A549 treated with ZK216348 at 1 μM for 4 hours (cell line): ENCODE measurements at places on chromosomes 4 and X. TPM values are rescaled to one million over a fixed set of nuclear protein-coding genes. Genes with fewer than 3 reads are reported as not detected.

The ZFP42 gene
- not detected in 5 replicates for total RNA-seq

The GYPE gene
- not detected in 5 replicates for total RNA-seq

The LUZP4 gene
- total RNA-seq = 0.09 TPM in 1 of 5 replicates, not detected in the others

The UGT2A3 gene
- 0.06 to 0.24 TPM (median 0.13 TPM) in 4 of 5 replicates, not detected in the other for total RNA-seq

The FRMPD3 gene
- total RNA-seq = 0.07 to 0.12 TPM (median 0.08 TPM) in 5 replicates

The ZNF595 gene
- total RNA-seq = 16.2 to 21.0 TPM (median 19.2 TPM) in 5 replicates

The DUX4 gene
- not detected in 5 replicates for total RNA-seq

The CT45A1 gene
- not detected in 5 replicates for total RNA-seq

The UGT2A1 gene
- not detected in 5 replicates for total RNA-seq

The SYNPO2 gene
- 0.98 to 1.7 TPM (median 1.1 TPM) in 5 replicates for total RNA-seq

The SUPT20HL1 gene
- total RNA-seq = not detected in 5 replicates

The NAA15 gene
- total RNA-seq = 21.3 to 38.6 TPM (median 28.3 TPM) in 5 replicates

The AR gene
- 2.6 to 3.9 TPM (median 3.2 TPM) in 5 replicates for total RNA-seq

The SAGE1 gene
- total RNA-seq = 0.05 TPM in 1 of 5 replicates, not detected in the others

The PABPC1L2B gene
- not detected in 5 replicates for total RNA-seq

The SCOC gene
- total RNA-seq = 9.1 to 35.9 TPM (median 30.2 TPM) in 5 replicates

The TMPRSS11F gene
- not detected in 5 replicates for total RNA-seq

The EOLA2 gene
- 49.7 to 59.8 TPM (median 54.2 TPM) in 5 replicates for total RNA-seq

The ATP8A1 gene
- total RNA-seq = 0.03 to 0.06 TPM (median 0.05 TPM) in 3 of 5 replicates, not detected in the others

The HPGDS gene
- total RNA-seq = not detected in 5 replicates

The HSFX2 gene
- 0.20 to 0.30 TPM in 2 of 5 replicates, not detected in the others for total RNA-seq

The CLDN22 gene
- not detected in 5 replicates for total RNA-seq

The FRG2 gene
- total RNA-seq = 0.12 TPM in 1 of 5 replicates, not detected in the others

The TXK gene
- total RNA-seq = 0.15 to 0.31 TPM (median 0.17 TPM) in 3 of 5 replicates, not detected in the others

The ODAM gene
- total RNA-seq = not detected in 5 replicates

The DMRTC1B gene
- total RNA-seq = 0.13 TPM in 1 of 5 replicates, not detected in the others

The NAT8L gene
- total RNA-seq = 6.2 to 15.6 TPM (median 15.4 TPM) in 5 replicates

The NOX1 gene
- 0.11 to 0.20 TPM in 2 of 5 replicates, not detected in the others for total RNA-seq

The CMC4 gene
- total RNA-seq = 15.4 to 17.0 TPM (median 16.0 TPM) in 5 replicates

The PLXNB3 gene
- total RNA-seq = 2.2 to 7.0 TPM (median 5.0 TPM) in 5 replicates

The PCDH7 gene
- total RNA-seq = 0.09 to 0.20 TPM (median 0.12 TPM) in 5 replicates

The C4orf50 gene
- total RNA-seq = not detected in 5 replicates

The IDUA gene
- 5.5 to 17.7 TPM (median 13.9 TPM) in 5 replicates for total RNA-seq

The TRPC5OS gene
- total RNA-seq = not detected in 5 replicates

The CSAG1 gene
- total RNA-seq = 0.34 to 0.46 TPM in 2 of 5 replicates, not detected in the others

The USP17L29 gene
- total RNA-seq = not detected in 5 replicates

The TEC gene
- total RNA-seq = 1.6 to 2.3 TPM (median 2.0 TPM) in 5 replicates

The DNAAF6 gene
- total RNA-seq = not detected in 5 replicates

The PCSK1N gene
- 14.2 to 57.6 TPM (median 52.0 TPM) in 5 replicates for total RNA-seq

The VBP1 gene
- 33.5 to 80.7 TPM (median 49.8 TPM) in 5 replicates for total RNA-seq
